ENCODE measurements at places on chromosomes 13 and 19.

DNA sequence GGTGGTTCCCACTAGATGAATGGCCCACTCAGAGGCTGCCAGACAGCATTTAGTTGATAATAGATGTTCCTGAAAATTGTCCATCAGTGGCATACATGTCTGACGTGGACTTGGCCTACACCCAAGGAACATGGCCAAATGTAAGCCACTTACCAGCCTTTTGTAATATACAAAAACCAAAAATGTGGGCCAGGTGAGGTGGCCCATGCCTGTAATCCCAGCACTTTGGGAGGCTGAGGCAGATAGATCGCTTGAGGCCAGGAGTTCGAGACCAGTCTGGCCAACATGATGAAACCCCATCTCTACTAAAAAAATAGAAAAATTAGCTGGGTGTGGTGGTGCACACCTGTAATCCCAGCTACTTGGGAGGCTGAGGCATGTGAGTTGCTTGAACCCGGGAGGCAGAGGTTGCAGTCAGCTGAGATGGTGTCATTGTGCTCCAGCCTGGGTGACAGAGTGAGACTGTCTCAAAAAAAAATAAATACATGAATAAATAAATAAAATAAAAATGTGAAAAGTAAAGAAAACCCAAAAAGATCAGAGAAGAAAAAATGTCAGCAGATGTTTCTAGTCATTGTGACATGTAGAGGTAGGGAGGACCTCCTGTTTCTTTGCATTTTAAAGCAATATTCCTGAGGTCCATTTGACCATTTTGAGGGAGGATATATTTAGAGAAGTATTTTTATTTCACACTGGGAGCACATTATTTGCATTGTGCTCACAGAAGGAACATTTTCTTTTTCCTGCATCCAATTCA lies 7.1 kb upstream of the WTIP start:
- DNase-seq: no peak

DNA sequence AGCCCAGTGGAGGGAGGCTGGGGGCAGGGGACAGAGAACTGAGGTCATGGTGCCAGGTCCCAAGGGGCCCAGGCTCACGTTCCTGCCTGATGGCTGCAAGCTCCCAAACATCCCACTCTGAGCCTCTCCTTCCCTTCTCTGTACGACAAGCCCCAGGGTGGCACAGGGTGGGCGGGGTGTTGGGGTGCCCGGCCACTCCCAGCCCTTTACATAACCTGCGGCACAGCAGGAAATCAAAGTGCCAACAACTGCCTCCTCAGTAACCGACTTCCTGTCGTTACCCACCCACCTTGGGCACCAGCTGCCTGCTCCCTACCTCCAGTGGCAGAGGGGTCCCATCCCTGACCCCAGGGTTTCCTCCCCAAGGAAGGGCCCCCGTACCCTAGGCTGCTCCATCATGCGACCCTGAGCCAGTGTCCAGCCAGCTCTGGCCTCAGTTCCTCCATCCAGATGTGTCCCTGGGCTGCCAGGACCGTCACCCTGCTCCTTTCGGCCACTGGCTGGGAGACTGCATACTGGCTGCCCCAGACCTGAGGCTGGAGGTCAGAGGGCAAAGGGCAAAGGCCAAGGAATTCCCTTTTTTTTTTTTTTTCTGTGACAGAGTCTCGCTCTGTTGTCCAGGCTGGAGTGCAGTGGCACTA lies 27.7 kb upstream of the NFIC start:
- DNase-seq: peak; percentile 12

- no peak for DNase-seq
These were observed 156.0 kb downstream of the KCTD12 start for GRCh38 chr13:76730220-76730619.

GRCh38 chr19:12543855-12544254 lies 7.4 kb downstream of the ZNF564 start:
- no peak for DNase-seq

DNA sequence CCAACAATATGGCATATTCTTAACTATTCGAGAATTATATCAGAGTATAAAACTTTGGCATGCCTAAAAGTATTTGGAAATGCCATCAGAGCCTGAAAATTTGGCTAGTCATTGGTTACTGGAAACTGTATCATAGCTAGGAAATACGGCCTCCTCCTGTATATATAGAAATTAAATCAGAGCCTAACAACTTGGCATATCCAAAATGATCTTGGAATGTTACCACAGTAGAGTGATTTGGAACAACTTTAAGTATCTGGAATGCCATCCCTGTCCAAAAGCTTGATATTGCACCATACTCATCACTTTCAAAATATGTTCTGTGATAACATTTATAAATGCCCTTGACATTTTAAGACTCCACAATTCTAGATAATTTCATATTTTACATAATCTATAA lies 335.8 kb downstream of the SLITRK1 start:
- DNase-seq: no peak

GRCh38 chr13:27140060-27140459 lies 31.6 kb downstream of the USP12 start:
- no peak for DNase-seq
